Small intestine (tissue), 16 donors: ENCODE measurements at places on chromosomes 7 and 10. TPM values are rescaled to one million over a fixed set of nuclear protein-coding genes. Genes with fewer than 3 reads are reported as not detected.
A peak's percentile ranks its signal among the peaks of the same experiment; 100 is the strongest.

DNA sequence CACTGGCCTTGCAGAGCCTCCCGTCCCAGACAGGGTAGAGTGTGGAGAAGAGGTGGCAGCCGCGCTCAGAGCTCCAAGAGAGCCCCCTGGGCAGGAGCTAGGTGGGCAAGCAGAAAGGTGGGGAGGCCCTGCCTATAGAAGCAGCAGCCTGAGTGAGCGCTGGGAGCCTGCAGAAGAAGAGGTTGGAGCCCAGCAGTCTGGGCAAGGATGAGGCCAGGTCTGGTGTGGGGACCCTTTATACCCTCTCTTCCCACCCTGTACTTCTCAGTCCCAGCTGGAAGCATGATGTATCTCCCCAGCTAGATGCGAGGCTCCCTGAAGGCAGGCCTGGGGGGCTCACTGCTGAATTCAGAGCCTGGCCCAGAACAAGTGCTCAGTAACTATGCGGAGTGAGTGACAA lies 44.5 kb upstream of the ZMIZ1 start:
- no peak for DNase-seq

GRCh38 chr7:5083311-5083711 lies 37.7 kb downstream of the RBAK start:
- no peak for DNase-seq

DNA sequence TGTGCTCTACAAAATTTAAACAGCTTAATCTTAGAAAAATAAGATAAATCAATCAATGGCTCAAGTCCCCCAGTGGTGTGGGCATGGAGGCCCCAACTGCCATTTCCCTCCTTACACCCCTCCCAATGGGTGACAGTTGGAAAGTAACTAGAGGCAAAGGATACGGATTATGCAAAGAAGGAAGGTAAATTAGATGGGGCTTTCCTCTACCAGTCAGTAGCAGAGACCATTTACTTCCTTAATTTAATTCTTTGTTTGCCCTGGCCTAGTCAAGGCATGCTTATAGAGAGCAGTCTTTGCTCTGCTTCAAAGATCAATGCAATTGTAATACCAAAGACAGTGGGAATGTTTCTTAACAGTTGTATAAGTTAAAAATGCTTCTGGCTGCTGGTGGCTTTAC lies 63.3 kb upstream of the PAPSS2 start:
- no peak for DNase-seq

DNA sequence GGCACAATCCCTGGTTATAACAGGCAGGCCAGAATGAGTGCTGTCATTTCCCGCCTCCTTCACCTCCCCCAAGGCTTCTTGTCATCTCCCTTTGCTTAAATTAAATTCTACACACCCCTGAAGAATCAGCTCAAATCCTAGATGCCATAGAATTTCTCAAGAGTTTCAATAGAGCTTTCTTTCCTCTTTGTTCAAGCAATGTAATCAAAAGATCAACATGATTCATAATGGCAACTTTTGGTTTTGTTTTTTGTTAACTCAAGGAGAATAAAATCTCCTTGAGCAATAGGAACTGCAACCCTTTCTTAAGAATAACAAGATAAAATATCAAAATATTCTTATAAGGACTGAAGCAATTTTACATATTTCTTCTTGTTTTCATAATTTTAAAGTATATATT lies 180.8 kb upstream of the CDK1 start:
- DNase-seq: no peak

- peak; percentile 28 for DNase-seq
Observed at GRCh38 chr7:107224374-107225223, 55.8 kb downstream of the HBP1 start.

GRCh38 chr7:142796501-142797390 lies 26.0 kb downstream of the PRSS2 start:
- DNase-seq: no peak

- no peak for DNase-seq
Observed at GRCh38 chr10:5064656-5065055, 29.6 kb upstream of the AKR1C3 start.

DNA sequence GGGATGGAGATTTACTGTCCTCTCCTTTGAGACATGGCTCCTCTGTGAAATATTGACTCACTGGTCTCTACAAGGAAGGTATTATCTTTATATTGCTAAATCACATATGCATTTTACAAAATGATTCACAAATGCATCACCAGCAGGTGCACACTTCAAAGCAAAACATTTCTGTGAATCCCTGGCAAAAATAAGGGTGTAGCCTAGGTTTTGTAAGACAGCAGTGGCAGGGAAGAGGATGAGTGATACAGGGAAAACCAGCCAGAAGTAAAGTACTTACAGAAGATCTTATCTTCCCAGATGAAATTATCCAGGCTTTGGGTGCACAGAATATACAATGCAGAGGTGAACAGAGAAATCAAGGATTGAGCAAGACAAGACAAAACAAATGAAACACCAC lies 1094.6 kb downstream of the GATA3 start:
- no peak for DNase-seq

DNA sequence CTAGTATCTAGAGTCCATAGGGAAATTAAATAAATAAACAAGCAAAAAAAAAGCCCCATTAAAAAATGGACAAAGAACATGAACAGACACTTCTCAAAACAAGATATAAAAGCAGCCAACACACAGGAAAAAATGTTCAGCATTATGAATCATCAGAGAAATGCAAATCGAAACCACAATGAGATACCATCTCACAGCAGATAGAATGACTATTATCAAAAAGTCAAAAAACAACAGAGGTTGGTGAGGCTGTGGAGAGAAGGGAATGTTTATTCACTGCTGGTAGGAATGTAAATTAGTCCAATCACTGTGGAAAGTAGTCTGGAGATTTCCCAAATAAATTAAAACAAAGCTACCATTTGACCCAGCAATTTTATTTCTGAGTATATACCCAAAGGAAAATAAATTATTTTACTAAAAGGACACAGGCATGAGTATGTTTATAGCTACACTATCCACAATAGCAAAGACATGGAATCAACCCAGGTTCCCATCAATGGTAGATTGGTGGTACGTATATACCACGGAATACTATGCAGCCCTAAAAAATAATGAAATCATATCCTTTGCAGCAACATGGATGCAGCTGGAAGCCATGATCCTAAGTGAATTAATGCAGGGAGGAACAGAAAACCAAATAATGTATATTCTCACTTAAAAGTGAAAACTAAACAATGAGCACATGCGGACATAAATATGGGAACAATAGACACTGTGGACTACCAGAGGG lies 366.5 kb upstream of the SEMA3C start:
- no peak for DNase-seq

GRCh38 chr10:7649673-7650300 lies 17.0 kb downstream of the ITIH5 start:
- DNase-seq: no peak

IKZF1 gene
- polyA plus RNA-seq: 3.0 TPM

CDK6 gene
- polyA plus RNA-seq: 14.2 TPM

STRIP2 gene
- 1.3 TPM for polyA plus RNA-seq

PLEKHS1 gene
- 40.5 TPM for polyA plus RNA-seq

FRAT2 gene
- polyA plus RNA-seq: 23.2 TPM

CPA2 gene
- 25.4 TPM for polyA plus RNA-seq
